Colonic mucosa (tissue), 4 donors: ENCODE measurements at places on chromosomes 2 and 18. TPM values are rescaled to one million over a fixed set of nuclear protein-coding genes. Genes with fewer than 3 reads are reported as not detected.

Gene IL36G
- total RNA-seq: 0.40 TPM

Gene G6PC2
- not detected for total RNA-seq

Gene NDUFV2
- total RNA-seq: 175 TPM

Gene HSPE1
- total RNA-seq: 297 TPM

Gene LIPT1
- total RNA-seq: 6.3 TPM

- H3K27me3 ChIP-seq: no peaks in the 10 kb centered on the region
- DNase-seq: no peak
- H3K36me3 ChIP-seq: no peaks in the 10 kb centered on the region
Observed at GRCh38 chr2:240213226-240213475, 72.7 kb upstream of the OTOS start.

DNA sequence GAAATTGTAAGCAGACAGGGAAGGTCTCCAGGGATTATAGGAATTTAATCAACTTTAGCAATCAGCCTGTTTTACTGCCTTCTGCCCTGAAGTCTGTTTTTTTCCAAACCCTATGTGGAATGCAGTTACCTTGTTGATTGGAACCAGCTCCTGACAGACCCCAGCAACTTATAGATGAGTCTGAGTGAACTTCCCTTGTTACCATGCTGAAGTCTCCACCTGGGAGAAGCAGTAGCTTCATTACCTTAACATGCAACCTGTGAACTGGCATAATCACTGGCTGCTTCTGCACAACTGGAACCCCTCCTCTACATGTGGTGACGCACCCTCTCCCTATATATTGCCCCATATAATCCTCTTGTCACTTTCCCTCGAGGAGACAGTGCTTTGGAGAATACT is 226.3 kb upstream of the SPOPL start:
- H3K4me3 ChIP-seq: no peak overlapping the region
- H3K27ac ChIP-seq: peak overlapping the region; percentile 80
- peak; percentile 53 for DNase-seq
- H3K27me3 ChIP-seq: no peaks in the 10 kb centered on the region
- no peaks in the 10 kb centered on the region for H3K36me3 ChIP-seq
- H3K4me1 ChIP-seq: no peaks in the 10 kb centered on the region

DNA sequence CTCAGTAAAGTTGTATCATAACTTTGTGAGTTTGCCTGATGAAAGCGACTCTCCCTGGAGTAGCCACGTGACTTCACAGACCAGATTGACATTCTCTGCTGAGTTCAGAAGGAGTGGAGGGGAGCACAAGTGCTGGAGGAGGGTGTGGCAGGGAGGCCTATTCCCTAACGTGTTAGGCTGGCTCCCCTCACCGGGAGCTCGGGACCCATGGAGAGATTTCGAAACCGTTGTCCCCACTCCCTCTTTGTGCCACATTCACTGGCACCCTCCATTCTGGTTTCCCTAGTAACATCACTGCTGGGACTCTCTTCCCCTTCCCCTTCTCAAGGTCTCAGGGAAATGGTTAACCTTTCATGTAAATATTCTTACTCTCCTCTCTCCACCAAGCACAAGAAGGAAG is 279.9 kb downstream of the ALPK2 start:
- peaks cover 1% of the 10 kb centered on the region for H3K36me3 ChIP-seq
- H3K4me1 ChIP-seq: no peaks in the 10 kb centered on the region
- no peak for DNase-seq
- H3K4me3 ChIP-seq: no peak overlapping the region

GRCh38 chr2:27756544-27757498 is 14.7 kb upstream of the MRPL33 start:
- no peaks in the 10 kb centered on the region for H3K4me1 ChIP-seq
- no peaks in the 10 kb centered on the region for H3K27me3 ChIP-seq
- H3K36me3 ChIP-seq: no peaks in the 10 kb centered on the region
- no peak for DNase-seq
- H3K27ac ChIP-seq: no peak overlapping the region

GRCh38 chr18:48313792-48314191 is 95.4 kb downstream of the ZBTB7C start:
- H3K4me1 ChIP-seq: no peaks in the 10 kb centered on the region
- no peak for DNase-seq
- H3K4me3 ChIP-seq: no peak overlapping the region
- H3K36me3 ChIP-seq: no peaks in the 10 kb centered on the region
- H3K27me3 ChIP-seq: no peaks in the 10 kb centered on the region

GRCh38 chr2:233429175-233429897 is 75.0 kb downstream of the DGKD start:
- H3K4me3 ChIP-seq: no peak overlapping the region
- H3K27me3 ChIP-seq: no peaks in the 10 kb centered on the region
- H3K27ac ChIP-seq: no peak overlapping the region
- no peaks in the 10 kb centered on the region for H3K36me3 ChIP-seq
- no peak for DNase-seq

DNA sequence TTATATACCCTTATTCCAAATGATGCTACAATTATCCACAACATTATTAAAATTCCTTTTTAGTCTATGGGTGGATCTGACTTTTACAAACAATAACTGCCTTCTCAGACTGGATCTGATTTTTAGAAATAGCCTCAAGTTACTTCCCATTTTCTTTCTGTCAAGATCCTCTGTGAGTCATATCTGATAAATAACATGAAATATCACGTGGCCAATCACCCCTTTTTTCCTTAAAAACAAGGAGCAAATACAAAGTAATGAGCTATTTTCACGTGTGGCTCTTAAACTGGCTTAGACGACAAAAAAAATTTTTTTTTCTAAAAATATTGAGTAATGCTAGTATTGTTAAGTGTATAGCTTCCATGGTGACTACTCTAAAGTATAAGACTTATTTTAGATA is 6.7 kb downstream of the PELI1 start:
- H3K36me3 ChIP-seq: no peaks in the 10 kb centered on the region
- H3K27me3 ChIP-seq: no peaks in the 10 kb centered on the region
- H3K4me3 ChIP-seq: no peak overlapping the region
- no peak for DNase-seq

- H3K4me3 ChIP-seq: no peak overlapping the region
- H3K27ac ChIP-seq: no peak overlapping the region
- no peaks in the 10 kb centered on the region for H3K36me3 ChIP-seq
Observed at GRCh38 chr2:73264783-73265182, 19.5 kb downstream of the FBXO41 start.

GRCh38 chr18:56789004-56789888 is 138.1 kb downstream of the WDR7 start:
- H3K36me3 ChIP-seq: no peaks in the 10 kb centered on the region
- H3K4me1 ChIP-seq: no peaks in the 10 kb centered on the region
- peak; percentile 28 for DNase-seq
- no peak overlapping the region for H3K27ac ChIP-seq
- H3K27me3 ChIP-seq: no peaks in the 10 kb centered on the region

- H3K27me3 ChIP-seq: no peaks in the 10 kb centered on the region
- H3K4me1 ChIP-seq: no peaks in the 10 kb centered on the region
- no peak overlapping the region for H3K27ac ChIP-seq
- no peaks in the 10 kb centered on the region for H3K36me3 ChIP-seq
- H3K4me3 ChIP-seq: no peak overlapping the region
Observed at GRCh38 chr2:241760301-241760771, 16.3 kb upstream of the GAL3ST2 start.
